ENCODE measurements at places on chromosomes 3 and 15. TPM values are rescaled to one million over a fixed set of nuclear protein-coding genes. Genes with fewer than 3 reads are reported as not detected.

DNA sequence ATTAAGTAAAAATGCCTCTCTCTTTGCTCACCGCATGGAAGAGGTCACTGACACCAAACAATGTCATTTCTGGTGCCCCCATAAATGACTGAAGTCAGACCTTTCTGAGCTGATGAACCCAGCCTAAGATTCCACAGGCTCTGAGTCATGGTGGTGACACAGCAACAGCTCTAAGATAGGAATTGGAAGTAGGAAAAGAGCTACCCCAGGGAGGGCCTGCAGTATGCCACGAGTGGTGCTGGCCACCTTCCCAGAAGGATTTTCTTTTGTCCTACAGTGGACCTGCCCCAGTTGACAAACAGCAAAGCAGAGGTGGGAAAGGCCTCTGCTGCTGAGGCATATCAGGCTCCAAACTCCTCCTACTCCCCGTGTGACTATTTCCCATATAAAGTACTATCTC is 208.1 kb downstream of the MINAR1 start:
- no peak for DNase-seq
- no peak overlapping the region for H3K27ac ChIP-seq
- H3K4me1 ChIP-seq = no peaks in the 10 kb centered on the region
- no peaks in the 10 kb centered on the region for H3K36me3 ChIP-seq

DNA sequence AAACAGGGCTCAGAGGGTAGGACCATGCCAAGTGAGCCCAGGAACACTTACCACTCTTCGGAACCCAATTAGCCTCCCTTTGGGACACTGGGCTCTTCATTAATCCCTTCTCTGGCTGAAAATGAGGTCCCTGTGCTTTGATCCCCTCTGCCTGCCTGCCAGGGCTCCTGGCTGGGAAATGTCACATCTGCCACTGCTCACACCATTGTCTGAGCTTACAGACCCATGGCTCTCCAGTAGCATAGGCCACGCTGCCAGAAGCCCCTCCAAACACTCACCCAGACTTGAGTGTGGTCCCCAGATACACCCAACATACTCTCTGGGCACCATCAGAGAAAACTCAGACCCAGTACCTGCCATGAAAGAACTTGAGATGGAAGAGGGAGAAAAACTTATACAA is 287.3 kb downstream of the XXYLT1 start:
- no peak for DNase-seq
- H3K4me1 ChIP-seq = peaks cover 8% of the 10 kb centered on the region
- no peak overlapping the region for H3K27ac ChIP-seq
- no peaks in the 10 kb centered on the region for H3K27me3 ChIP-seq

DNA sequence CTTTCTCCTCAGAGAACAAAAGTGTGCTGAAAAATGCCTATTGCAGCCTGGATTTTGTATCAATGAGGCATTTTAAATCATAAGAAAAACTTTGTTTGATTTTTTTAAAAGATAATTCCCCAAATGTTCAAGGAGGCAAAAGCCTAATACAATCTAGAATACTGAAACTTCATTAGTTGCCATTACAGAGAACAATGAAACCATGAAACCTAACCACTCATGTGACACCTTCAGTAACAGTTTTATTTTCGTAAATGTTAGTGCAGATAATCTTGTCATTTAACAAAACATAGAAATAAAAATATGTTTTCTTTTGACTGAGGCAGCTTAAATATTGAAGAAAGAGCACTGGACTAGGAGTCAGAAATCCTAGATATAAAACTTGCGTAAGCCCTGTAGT is 655.9 kb downstream of the RBMS3 start:
- H3K4me3 ChIP-seq = no peak overlapping the region
- no peak overlapping the region for H3K27ac ChIP-seq
- no peaks in the 10 kb centered on the region for H3K36me3 ChIP-seq
- DNase-seq = no peak

- H3K4me1 ChIP-seq = no peaks in the 10 kb centered on the region
- no peaks in the 10 kb centered on the region for H3K36me3 ChIP-seq
- no peak for DNase-seq
- H3K27ac ChIP-seq = no peak overlapping the region
- no peak overlapping the region for H3K4me3 ChIP-seq
- no peaks in the 10 kb centered on the region for H3K27me3 ChIP-seq
These were observed 36.8 kb upstream of the FRMD5 start for GRCh38 chr15:44231842-44232241.

Gene TMEM266
- total RNA-seq = not detected

Gene GPR149
- not detected for total RNA-seq

Gene ACOX2
- 24.8 TPM for total RNA-seq

Gene CYP1A1
- 1.5 TPM for total RNA-seq

Gene ANKDD1A
- 17.7 TPM for total RNA-seq
